ENCODE measurements at places on chromosomes 5 and 9.

DNA sequence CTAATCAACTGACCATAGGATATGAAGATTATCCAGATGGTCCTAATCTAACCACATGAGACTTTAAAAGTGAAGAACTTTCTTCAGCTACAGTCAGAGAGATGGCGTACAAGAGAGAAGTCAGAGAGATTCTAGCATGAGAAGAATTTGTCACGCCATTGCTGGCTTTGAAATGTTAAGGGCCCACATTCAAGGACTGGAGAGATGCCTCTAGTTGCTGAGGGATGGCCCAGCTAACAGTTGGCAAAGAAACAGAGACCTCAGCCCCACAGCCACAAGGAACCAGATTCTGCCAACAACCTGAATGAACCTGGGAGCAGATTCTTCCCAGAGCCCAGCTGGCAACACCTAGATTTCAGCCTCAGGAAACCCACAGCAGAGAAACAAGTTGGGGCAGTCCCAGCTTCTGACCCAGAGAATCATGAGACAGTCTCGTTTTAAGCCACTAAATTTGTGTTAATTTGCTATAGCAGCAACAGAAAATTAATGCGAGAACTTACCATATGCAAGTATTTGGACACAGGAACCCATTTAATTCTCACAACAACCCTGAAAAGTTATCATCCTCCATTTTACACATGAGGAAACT, 132.0 kb downstream of the MLLT3 start:
- DNase-seq, result no peak

- no peak for DNase-seq
Observed at GRCh38 chr9:2815661-2816060, 28.2 kb downstream of the PUM3 start.

DNA sequence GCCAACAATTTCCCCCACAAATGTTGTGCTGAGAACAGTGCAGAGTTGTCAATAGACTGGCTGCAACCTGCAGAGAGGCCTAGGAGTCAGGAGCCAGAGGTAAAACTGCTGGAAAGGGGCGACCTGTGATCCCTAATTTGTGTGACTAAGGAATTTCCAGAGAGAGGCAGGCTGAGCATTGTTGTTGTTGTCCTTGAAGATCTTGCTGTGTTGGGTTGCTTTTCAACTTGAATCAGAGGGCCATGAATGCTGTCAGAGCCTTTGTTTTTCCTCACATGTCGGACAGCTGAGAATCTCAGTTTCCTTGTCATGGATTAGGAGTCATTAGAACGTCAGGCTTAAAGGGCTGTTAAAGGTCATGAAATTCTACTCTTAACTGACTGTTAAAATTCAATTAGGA, 134.6 kb upstream of the ASTN2 start:
- no peak for DNase-seq

- DNase-seq, result no peak
Observed at GRCh38 chr9:116320290-116320689, 166.7 kb downstream of the PAPPA start.

GRCh38 chr5:148398698-148399121, 15.0 kb downstream of the FBXO38 start:
- DNase-seq, result no peak

DNA sequence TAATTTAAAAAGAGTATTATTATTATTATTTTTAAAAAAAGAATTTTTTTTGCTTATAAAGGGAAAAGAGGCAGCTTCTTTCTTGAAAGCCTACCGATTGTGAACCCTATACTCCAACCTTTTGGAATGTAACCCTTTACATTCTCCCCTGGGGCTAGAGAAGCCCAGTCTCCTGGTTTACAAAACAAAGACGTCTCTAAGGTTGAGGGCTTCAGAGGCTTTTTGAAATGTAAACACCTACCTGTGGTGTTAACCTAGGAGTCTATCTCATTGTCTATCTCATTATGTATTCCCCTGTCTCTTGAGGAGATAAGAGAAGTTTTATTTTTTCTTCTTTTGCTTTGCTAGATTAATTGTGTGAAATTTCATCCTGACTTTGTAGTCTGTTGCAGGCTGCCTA, 4.7 kb downstream of the TNFSF8 start:
- no peak for DNase-seq

DNA sequence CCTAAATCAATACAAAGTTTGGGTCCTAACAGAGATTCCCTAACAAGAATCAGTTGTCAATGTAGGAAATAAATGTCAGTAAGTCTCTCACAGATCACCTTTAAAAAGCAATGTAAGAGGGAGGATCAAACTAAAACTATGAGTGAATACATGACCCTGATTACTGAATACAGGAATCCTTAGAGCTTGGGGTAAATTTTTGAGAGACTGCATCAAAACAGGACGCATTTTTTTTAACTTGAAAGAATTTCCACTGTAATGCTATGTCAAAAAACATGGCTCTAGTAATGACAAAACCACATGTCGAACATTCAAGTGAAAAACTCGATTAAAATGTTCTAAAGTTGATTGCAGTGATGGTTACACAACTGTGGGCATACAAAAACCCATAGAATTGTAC, 21.9 kb downstream of the ZDHHC21 start:
- DNase-seq, result no peak

- DNase-seq, result no peak
Observed at GRCh38 chr5:174325431-174325830, 279.9 kb downstream of the NSG2 start.

DNA sequence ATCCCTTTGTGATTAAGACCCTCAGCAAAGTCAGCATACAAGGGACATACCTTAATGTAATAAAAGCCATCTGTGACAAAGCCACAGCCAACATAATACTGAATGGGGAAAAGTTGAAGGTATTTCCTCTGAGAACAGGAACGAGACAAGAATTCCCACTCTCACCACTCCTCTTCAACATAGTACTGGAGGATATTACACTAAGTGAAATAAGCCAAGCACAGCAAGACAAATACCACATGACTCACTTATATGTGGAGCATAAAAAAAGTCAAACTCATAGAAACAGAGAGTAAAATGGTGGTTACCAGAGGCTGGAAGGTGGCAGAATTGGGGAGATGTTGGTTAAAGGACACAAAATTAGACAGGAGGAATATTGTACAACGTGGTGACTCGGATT, 118.1 kb upstream of the NFIL3 start:
- DNase-seq, result no peak

GRCh38 chr9:35104586-35104985, 1.7 kb upstream of the STOML2 start:
- no peak for DNase-seq
